Stimulated activated CD4-positive, alpha-beta T cell treated with anti-CD3 and anti-CD28 coated beads, Interleukin-15, amount 100 ng/mL, for 1 hour (primary cell): ENCODE measurements at places on chromosomes 2 and 18.

GRCh38 chr2:157304811-157305722 is 20.6 kb downstream of the ERMN start:
- DNase-seq, result no peak

- DNase-seq, result no peak
Observed at GRCh38 chr18:43744960-43745745, 467.9 kb upstream of the SYT4 start.

DNA sequence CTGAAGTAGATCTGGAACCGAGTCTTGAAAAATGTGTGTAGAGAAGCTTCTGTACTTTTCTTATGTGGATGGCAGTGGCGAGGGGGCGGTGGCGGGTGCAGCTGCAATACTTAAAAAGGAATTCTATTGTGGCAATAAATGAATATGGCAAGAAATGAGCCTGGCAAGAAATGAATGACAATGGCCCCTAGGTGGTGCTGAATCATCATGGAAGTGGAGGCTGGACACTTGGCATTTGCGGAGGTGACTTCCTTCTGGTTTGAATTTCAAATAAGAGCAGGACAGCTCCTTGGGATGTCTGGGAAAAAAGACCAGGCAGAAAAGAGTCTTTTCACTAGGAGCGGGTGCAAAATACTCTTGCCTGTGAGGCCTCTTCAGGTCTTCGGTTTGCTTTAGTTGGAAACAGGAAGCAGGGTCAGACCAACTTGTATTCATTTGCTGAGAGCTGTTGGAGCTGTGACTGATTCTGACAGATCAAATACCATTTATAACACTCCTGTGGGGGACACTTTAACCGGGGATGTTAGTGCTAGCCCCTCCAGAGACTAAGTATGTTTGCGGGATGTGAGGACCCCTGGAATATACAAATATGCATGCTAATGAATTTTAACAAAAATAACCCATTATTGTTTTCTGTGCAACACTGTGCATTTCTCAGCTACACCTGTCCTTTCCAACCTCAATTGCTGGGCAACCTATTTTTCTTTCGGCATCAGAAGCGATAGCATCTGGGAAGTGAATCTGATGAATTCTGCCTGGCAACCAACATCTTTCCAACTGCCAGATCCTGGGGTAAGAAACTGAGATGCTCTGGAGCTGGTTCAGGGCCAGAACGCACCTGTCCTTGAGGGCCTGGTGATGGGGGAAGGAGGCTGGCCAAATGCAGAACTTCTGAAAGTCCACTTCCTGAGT is 35.4 kb downstream of the FASTKD2 start:
- no peak for DNase-seq

- DNase-seq, result no peak
Observed at GRCh38 chr2:6538607-6539006, 327.1 kb downstream of the CMPK2 start.

GRCh38 chr18:48698707-48699106 is 159.9 kb downstream of the CTIF start:
- DNase-seq, result no peak

GRCh38 chr2:143230506-143231253 is 101.5 kb downstream of the ARHGAP15 start:
- DNase-seq, result no peak

- DNase-seq, result no peak
Observed at GRCh38 chr18:46343931-46344372, 239.8 kb downstream of the HAUS1 start.

DNA sequence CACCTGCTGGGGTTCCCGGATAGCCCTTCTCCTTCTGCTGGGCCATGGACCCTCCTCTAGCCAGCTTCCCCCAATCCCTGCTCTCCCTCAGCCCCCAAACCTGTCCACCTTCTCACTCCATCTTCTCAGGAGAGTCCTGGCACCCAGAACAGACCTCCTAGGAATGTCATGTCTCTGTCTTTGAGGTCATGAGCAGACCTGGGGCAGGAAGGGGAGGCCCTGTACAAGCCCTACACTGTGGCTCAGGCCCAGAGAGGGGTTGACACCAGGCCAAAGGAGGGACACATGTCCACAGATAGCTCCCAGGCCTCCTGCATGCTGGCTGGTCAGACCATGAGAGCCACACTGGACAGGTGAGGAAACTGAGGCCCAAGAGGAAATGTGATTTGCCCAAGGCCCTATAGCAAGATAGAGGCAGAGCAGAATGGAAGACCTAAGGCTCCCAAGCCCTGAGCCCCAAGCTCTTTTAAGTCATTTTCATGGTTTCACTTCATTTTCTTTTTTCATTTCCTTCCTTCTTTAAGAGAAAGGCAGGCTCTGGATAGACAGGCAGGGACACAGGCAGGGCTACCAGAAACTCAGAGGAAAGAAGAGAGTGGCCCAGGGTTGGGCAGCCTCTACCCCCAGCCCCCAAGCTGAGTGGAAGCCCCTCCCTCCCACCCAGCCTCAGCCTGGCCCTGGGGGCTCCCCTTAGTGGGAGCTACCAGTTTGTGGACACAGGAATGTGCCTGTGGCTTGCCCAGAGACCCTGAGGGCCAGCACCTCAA is 159.7 kb downstream of the SMAD7 start:
- no peak for DNase-seq

GRCh38 chr2:234355808-234356365 is 141.0 kb downstream of the ARL4C start:
- no peak for DNase-seq

GRCh38 chr2:39538718-39539117 is 101.6 kb upstream of the MAP4K3 start:
- no peak for DNase-seq

GRCh38 chr18:9887992-9888391 is 2.2 kb downstream of the TXNDC2 start:
- DNase-seq, result no peak

DNA sequence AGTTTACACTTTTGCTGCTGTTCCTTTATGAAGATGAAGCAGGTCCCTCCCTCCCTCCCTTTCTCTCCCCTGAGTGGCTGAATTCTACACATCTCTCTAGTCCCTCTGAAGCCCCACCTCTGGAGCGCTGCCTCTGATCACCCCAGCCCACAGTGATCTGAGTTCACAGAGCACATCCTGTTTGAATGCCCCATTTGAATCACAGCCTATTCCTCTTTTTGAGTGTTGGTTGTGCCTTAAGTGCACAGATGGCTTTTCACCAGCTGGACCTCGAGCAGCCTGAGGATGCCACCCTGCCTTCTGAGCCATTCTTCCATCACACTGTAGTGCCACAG is 87.1 kb downstream of the ITGB1BP1 start:
- no peak for DNase-seq

GRCh38 chr2:42614838-42615237 is 46.4 kb downstream of the MTA3 start:
- DNase-seq, result no peak

DNA sequence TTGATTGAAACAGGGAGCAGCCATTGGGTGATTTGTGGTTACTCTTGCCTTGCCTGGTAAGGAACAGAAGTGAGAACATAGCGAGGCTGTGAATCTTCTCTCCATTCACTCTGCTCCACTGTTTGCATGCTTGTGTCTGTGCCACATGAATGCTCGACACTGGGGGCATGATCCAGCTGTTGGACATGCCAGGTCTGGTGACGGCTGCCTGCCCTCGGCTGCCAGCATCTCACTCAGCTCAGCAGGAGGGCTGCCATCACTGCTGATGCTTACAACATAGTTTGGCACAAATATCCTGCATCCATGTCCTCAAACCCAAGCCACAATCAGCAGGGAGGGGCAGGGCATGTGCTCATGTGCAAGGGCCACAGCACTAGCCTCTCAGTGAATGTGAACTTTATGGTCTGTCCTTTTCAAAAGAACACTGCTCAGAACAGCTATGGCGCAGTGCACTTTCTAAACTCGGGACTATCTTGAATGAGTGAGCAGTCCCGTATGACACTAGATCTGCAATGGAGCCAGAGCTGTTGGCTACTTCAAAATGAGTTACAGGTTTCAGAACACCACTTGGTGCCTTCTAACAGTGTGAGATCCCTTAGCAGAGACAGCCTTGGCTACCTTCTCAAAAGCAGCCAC is 126.3 kb downstream of the NRP2 start:
- DNase-seq, result no peak

DNA sequence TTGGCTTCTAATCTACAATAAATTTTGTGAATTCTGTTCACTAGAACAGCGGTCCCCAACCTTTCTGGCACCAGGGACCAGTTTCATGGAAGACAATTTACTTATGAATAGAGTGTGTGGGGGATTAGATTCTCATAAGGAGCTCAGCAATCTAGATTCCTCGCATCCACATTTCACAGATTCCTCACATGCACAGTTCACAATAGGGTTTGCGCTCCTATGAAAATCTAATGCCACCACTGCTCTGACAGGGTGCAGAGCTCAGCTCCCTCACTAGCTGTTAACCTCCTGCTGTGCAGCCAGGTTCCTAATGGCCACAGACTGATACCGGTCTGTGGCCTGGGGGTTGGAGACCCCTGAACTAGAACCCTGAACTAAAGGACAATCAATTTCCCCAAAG is 1568.6 kb upstream of the NXPH2 start:
- DNase-seq, result no peak

GRCh38 chr2:73176881-73177644 is 25.3 kb upstream of the NOTO start:
- peak; percentile 76 for DNase-seq

- no peak for DNase-seq
Observed at GRCh38 chr2:36478332-36478738, 119.6 kb downstream of the FEZ2 start.

GRCh38 chr2:40814616-40815015 is 362.7 kb upstream of the SLC8A1 start:
- DNase-seq, result no peak

GRCh38 chr18:67269206-67269605 is 247.3 kb downstream of the DSEL start:
- DNase-seq, result no peak

GRCh38 chr18:56240405-56240804 is 398.0 kb downstream of the TXNL1 start:
- DNase-seq, result no peak

DNA sequence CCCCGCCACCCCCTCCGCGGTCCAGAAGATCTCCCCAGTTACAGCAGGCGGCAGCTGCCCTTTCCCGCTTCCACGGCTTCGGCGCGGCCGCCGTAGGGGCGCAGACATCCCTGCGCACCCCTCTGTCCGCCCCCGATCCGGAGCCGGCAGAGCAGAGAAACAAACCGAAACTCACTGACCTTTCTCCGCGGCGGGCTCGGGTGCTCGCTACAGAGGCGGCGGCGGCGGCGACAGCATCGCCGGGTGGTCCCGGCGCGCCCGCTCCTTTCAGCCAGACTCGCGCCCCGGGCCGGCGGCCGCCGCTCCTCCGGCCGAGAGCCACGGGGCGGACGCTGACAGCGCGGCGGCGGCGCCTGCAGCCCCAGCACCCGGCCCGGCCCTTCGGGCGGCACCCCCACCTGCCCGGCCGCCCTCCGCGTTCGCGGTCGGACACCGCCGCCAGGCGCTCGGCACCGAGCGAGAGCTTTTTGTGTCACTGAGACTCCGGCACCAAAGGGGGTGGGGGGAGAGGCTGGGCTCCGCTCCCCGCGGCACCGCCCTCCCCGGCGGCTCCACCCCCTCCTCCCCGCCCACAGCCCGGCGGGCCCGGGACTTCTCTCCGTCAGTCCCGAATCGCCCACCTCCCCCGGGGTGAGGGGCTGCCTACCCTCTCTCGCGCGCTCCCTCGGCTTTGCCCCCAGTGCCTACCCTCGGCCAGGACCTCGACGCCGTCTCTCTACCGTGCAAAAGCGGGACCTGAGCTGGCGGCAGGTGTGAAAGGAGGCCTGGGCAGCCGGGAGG is 1.4 kb upstream of the RNF152 start:
- DNase-seq, result peak; percentile 61

- no peak for DNase-seq
Observed at GRCh38 chr2:36781907-36782720, 85.6 kb downstream of the VIT start.

GRCh38 chr2:237724811-237725478 is 73.6 kb upstream of the RBM44 start:
- no peak for DNase-seq

- DNase-seq, result no peak
Observed at GRCh38 chr2:195663007-195663406, 6.0 kb downstream of the SLC39A10 start.

DNA sequence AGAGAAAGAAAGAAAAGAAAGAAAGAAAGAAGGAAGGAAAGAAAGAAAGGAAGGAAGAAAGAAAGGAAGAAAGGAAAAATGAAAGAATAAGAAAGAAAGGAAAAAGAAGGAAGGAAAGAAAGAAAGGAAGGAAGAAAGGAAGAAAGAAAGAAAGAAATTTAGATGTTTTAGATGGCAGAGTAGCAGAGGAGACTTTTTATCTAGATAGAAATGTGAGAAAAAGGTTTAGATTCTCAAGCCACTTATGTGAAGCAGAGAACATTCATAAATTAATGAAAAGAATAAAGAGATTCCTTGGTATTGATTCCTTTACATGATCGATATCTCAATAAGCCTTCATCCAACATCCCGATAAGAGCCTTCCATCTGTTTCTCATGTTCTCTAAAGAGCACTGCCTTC is 513.5 kb downstream of the CNTNAP5 start:
- DNase-seq, result no peak

DNA sequence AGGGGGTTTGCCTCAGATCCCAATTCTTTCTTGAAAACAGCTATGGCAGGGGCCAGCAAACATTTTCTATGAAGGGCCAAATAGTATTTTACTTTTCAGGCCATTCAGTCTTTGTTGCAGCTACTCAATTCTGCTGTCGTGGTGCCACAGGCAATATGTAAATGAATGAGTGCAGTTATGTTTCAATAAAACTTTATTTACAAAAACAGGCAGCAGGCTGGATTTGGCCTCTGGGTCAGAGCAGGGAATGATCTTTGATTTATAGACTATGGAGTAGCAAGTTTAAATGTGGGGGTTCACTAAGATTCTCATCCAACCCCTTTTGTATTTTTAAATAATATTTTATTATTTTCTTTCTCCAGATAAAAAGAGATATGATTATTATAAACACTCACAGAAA is 72.4 kb downstream of the IRS1 start:
- DNase-seq, result no peak

DNA sequence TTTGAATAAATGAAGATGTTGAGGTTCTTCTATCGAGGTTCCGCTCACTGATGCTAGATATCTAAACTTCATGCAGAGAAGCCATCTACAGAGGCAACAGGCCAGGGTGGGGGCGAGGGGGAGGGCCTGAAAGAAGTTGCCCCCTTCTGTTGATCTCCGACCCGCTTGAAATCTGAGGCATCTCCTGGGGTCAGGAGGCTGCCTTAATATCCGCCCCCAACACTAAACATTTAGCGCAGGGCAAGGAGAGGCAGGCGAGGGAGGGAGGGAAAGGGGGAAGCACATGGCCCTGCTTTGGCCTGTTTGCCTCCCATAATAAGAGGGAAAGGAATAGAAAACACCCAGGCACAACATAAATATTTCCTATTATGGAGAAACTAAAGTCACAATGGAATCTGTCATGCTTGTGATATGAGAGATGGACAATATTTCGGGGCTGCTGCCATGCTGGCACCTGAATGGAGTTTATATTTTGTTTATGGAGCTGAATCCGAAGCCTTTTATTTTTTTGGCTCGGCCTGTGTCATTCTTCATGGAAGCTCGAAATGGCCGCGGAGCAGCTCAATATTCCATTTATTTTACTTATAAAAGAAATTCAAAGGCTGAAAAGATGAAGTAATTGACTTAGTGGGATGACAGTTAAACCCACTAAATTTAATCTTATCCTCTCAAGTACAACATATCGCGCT is 221.1 kb downstream of the INSIG2 start:
- DNase-seq, result no peak

GRCh38 chr2:4502230-4502843 is 799.0 kb downstream of the DCDC2C start:
- no peak for DNase-seq
